Fibroblast of skin of scalp (primary cell): ENCODE measurements at places on chromosomes 3 and 15.
A peak's percentile ranks its signal among the peaks of the same experiment; 100 is the strongest.

GRCh38 chr3:49277383-49277775 lies 347 bp upstream of the C3orf62 start:
- no peak for DNase-seq

GRCh38 chr3:126124896-126125295 lies 41.0 kb upstream of the SLC41A3 start:
- no peak for DNase-seq

GRCh38 chr15:74793135-74794028 lies 11.5 kb downstream of the CSK start:
- DNase-seq: peak; percentile 44

- no peak for DNase-seq
Measured at GRCh38 chr15:32887090-32887489, 169.3 kb downstream of the GREM1 start.

DNA sequence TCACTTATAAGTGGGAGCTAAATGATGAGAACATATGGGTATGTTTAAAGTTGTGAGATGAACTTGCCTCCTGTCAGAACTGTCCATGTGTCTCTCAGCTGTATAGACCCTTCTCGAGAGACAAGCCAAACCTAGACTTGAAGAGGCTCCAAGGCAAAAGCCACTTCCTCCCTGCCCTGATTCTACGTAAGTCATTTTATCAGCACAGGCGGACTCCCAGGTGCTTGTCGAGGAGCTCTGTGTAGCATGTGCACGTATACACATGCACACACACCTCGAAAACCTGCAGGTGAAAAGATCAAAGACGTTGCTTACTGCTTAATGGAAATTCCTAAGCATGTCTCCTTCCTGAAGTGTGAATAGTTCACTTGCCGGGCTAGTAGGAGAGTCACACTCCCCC lies 5.6 kb upstream of the CLEC3B start:
- DNase-seq: no peak

DNA sequence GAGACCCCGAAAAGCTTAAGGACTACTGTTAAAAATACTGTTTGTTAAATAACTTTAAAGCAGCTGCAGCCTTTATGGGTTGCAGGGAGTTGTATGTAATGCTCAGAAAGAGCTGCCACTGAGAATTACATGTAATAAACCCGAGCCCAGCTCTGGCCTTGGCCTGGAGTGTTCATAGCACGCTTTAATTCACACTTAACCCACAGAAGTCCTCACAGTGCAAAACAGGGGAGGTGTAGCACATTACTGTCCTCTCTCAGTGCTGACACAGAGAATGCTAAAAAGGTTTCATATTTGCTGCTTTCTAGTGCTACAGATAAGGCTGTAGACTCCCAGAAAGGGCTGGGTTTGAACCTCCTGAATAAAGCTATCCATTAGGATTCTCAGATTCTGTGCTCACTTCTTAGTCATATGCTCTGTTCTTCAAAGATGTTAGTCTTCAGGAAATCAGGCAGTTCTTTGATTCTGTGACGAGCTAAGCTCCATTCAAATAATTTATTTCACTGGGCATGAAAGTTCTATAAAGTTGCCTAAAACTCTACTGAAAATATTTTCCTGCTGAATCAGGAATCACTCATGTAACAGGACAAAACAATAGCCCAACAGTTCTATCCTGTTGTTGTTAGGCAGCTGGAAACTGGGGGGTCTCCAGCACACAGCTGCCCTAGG lies 108.0 kb downstream of the SENP2 start:
- no peak for DNase-seq

GRCh38 chr3:127208483-127209100 lies 15.7 kb downstream of the PRR23E start:
- no peak for DNase-seq

DNA sequence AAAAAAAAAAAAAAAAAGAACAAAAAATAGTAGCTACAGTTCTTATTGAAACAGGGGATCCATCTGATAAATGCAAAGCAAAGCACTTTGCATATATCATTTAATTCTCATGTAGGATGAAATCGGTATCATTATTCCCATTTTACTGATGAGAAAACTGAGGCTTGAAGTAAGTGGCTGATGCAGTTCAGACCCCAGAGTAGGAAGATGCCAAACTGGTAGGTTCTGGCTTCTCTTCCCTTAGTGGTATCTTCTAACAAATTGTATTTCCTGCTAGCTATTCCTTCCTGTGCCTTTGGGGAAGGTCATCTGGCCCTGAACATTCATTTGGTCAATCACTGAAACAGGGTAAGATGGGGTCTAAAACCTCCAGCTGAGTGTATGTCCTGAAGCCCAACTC lies 21.9 kb downstream of the PIF1 start:
- no peak for DNase-seq
